ENCODE measurements at places on chromosomes 1 and 21.
A peak's percentile ranks its signal among the peaks of the same experiment; 100 is the strongest.

DNA sequence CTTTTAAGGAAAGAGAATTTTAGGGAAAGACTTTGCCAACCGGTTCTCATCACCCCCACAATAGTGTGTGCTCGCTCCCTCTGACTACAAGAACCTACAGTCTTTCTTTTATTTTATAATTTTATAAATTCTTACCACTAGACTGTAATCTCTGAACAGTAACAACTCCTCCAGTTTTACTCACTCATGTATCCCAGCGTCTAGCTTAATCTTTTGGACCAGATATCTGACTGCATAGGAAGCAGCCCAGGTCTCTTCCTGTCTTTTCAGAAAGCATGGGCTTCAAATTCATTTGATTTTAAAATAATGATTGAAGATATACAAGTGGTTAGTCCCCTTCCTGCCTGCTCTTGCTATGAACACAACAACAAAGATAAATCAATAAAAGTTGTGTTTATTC lies 19.0 kb upstream of the DUSP10 start:
- DNase-seq = no peak

DNA sequence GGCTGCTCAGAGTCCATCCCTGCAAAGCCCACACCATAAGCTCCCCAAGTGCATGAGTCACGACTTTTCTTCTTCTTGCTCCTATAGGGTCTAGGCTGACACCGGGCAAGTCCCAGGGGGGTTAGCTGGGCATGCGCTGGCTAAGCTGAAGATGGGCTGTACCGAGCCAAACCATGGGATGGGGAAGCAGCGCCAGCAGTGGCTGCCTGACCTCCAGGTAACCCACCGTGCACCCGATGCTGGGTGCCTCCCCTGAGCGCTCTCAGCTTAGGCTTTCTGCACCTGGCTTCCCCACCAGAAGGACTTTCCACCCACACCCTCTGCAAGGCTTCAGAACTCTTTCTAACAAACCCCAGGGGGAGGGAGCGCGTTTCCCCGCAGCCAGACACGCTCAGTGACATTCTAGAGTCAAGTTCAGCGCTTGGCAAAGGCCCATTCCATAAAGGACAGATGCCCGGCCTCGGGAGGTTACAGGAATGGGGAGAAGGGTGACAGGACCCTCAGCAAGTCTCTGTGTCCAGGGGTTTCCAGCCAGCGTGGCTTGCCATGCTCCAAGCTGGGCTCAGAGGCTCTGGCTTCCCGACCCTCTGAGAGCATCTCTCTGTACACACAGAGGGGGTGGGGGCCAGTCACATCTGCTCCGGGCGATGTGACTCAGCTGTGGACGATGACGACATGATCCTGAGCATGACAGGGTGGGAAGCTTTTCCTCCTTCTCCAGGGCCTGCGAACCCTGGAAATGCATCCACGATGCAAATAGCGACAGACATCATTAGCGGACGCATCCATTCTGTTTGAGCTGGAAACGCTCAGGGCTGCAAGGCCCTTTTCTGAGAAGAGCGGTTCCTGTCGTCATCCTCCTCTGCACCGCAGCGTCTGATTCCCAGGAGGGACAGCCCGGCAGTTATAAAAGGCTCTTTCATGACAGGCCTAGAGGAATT lies 107.8 kb downstream of the SIK1 start:
- peak; percentile 60 for DNase-seq

GRCh38 chr21:20789729-20790500 lies 208.3 kb upstream of the NCAM2 start:
- peak; percentile 82 for DNase-seq

- DNase-seq = no peak
Measured at GRCh38 chr1:162256287-162256686, 120.4 kb downstream of the SPATA46 start.

DNA sequence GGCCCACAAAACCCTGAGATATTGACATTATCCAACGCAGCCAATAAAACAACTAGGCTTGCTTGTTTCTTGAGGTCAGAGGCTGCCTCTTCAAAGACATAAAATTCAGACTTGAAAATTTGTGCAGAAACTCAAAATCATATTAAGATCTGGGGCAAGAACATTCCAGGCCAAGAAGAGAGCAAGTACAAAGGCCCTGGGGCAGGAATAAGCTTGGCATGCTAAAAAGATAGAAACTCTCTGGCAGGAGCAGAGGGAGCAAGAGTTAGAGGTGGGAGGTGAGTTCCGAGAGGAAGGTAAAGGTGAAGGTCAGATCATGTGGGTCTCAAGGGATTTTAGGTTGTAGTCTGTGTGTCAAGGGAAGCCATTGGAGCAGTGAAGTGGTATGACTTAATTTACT lies 8.8 kb upstream of the IGSF3 start:
- no peak for DNase-seq

DNA sequence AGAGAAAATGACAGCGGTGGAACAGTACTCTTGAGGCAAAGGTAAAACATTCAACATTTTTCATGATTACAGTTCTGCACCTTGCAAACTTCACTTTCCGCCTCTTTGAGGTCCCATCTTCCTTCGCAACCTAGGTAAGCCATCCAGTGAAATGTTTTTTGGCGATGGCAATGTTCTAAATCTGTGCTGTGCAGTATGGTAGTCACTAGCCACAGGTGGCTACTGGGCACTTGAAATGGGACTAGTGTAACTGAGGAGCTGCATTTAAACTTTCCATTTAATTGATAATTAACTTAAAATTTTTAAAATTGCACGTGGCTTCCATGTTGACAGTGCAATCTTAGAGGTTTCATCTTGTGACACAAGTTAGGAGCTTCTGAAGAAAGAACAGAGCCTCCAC lies 13.0 kb downstream of the EXOC8 start:
- DNase-seq = no peak

- DNase-seq = peak; percentile 99
Measured at GRCh38 chr1:192539297-192540092, 36.1 kb upstream of the RGS1 start.

- no peak for DNase-seq
Measured at GRCh38 chr1:233960386-233960785, 55.9 kb downstream of the SLC35F3 start.

DNA sequence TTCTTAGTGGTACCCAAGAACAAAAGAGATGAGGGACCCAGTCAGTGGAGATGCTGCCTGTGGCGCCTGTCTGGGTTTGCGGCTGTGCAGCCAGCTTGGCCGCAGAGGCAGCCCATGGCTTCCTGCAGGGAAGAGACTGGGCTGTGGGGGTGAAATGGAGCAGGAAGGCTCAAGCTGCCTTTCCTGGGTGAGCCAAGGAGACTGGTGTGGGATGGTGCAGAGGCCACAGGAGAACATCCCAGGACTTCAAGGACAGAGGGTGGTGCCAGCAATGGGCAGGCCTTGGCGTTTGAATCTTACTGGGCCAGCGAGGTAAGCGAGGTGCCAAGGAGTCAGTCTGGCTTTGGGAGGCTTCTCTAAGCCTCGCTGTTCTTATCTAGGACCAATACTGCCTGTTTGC lies 26.4 kb downstream of the KCNA10 start:
- DNase-seq = no peak

DNA sequence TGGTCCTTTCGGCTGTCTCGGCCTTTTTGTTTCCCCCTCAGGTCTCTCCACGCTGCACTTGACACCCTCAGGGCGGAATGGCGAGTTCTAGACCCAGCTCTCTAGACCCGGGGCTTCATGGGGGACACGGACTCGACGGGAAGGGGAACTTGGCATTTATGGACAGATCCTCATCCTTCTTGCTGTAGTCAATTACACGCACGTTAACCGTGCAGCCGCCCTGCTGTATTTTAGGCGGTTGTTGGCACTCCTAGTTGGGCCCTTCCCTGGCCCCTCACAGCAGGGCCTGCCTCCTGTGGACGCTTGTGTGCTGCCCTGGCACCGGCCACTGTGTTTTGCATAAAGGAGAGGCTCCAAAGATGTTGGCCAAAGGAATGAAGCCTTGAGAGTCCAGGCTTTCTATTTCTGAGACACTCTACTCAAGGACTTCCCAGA lies 558 bp upstream of the BTG3 start:
- DNase-seq = peak; percentile 5

DNA sequence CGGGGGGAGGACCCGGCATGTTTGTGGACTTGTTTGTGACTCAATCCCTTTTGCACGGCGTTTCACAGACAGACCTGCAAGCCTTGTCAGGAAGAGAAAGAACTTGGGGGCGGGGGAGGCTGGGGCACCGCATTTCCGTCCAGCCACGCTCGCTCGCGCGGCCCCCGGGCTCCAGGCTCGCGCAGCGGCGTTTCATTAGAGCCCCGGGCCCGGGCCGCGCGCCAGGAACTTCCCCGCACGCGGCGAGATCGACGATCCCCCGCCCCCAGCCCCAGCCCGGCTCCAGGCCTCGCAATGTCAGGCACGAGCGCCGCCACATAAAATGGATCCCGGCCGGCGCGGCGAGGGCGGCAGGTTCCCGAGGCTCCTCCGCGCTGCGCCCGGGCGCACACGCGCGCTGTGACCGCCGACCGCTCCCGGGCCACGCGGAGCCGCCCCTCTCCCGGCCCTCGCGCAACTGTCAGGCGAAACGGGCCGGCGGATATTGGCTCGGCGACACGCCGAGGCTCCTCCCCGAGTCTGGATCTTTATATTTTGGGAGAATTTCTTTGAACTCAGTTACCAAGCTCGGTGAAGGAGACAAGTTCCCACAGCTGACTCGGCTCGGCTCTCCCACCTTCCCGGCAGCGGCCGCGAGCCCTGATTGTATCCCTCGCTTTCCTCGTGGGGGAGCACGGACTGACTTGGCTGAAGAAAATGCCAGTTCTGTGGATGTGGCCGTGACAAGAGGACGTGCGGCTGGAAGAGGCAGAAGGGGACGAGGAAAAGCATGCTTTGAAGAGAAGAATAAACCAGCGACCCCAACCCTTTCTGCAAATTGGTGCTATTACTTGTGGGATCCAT lies at the start of gene KIF26B:
Gene KIF26B (plus strand): TSS at position 557 of the 843 bp plus-strand sequence. CDS start 440 bp downstream, outside the sequence.
- peak; percentile 67 for DNase-seq

- no peak for DNase-seq
Measured at GRCh38 chr1:4638345-4638729, 16.1 kb upstream of the AJAP1 start.

DNA sequence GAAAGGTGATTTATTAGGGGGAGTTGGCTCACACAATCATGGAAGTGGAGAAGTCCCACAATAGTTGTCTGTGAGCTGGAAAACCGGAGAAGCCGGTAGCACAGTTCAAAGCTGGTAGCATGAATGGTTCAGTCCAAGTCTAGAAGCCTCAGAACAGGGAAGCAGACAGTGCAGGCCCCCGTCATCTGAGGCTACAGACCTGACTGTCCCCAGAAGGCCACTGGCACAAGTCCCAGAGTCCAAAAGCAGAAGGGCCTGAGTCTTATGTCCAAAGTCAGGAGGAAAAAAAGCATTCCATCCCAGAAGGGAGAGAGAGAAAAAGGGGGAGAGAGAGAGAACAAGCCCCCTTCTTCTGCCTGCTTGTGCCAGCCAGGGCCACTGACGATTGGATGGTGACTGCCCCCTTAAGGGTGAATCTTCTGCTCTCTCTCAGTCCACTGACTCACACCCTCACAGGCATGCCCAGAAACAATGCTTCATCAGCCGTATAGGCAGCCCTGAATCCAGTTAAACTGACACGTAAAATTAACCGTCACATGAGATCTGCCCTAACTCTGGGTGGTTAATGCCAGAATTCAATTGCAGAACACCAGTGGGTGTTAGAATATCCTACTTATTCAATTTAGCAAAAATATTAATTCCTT lies 49.3 kb upstream of the POU2F1 start:
- DNase-seq = peak; percentile 17

DNA sequence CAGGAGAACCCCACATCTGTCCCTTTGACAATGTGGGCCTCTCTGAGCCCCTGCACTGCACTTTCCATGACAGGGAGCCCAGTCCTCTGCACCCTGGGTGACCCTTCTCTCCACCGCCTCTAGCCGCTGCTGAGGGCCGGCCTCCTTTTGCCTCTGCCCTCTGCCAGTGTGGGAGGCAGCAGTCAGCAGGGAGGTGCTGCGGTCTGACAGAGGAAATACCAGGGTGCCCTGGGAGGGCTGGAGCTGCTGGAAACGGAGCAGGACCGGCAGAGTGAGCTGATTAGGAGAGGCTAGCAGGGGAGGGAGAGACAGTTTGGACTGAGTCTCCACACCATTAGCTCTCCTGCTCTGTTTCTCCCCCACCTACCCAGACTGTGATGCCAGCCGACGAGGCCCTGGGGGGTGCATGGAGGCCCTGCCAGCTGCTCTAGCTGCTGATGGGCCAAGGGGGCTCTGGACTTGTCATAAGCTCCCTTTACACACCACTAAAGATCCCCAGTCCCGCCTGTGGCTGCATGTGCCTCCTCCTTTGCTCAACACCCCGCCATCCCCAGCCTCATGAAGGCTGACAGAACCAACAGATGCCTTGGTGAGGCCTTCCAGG lies 171.1 kb upstream of the KLHDC7A start:
- DNase-seq = no peak

DNA sequence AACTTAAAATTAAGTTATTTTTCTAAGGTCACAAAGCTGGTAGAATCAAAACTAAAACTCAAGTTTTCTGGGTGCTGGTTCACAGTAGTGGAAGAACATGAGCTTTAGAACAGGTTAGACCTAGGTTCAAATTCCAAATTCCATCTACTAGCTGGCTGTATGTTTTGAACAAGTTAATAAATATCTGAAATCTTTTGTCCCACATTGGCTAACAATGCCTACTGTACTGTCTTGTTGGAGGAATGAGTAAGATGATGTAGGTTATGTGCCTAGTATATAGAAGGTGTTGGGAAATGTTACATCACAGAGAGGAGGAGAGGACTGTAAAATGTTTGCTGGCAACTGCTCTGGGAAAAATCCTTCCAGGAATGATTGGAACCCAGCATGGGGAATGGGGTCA lies 14.0 kb upstream of the CD247 start:
- no peak for DNase-seq

- no peak for DNase-seq
Measured at GRCh38 chr1:110119843-110120242, 7.6 kb downstream of the UBL4B start.

DNA sequence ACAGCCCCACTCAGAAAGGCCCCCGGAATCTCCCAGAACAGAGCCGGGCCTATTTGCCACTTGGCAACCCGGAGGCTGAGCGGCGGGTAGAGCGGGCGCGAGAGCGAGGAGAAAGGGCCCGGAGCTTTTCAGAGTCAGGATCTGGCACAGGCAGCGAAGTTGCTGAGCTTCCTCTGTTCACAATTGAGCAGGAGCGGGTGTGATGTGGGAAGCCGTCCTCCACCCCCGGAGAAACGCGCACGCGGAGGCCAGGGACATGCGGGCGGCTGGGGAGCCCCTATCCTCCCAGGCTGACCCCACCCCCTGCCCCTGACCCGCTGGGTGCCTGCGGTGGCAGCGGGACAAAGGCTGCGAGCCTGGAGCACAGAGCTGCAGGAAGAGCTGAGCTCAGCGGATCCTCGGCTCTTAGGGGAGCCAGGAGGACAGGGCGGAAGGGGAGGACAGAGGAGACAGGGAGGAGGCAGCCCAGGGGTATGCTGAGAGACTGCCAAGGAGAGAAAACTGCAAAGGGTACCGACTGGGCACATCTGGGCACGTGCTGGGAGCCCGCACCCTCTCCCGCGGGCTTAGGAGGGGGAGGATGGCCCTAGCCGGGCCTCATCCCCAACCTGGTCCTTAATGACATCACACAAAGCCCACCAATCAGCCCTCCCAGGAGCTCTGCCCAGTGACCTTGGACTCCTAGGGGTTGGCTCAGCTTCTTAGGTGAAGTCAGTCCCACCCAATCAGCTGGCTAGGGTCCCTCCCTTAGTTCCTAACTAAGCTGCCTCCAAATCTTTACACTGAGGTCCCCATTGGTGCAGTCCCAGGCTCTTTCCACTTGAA lies 9.3 kb downstream of the KIF21B start:
- no peak for DNase-seq

- DNase-seq = no peak
Measured at GRCh38 chr1:94276988-94277434, 39.6 kb upstream of the ARHGAP29 start.

Data from fibroblast of upper back skin (primary cell).